ENCODE measurements at places on chromosomes 1 and 21.

GRCh38 chr21:41186755-41187536 lies 19.0 kb downstream of the BACE2 start:
- no peak for DNase-seq

DNA sequence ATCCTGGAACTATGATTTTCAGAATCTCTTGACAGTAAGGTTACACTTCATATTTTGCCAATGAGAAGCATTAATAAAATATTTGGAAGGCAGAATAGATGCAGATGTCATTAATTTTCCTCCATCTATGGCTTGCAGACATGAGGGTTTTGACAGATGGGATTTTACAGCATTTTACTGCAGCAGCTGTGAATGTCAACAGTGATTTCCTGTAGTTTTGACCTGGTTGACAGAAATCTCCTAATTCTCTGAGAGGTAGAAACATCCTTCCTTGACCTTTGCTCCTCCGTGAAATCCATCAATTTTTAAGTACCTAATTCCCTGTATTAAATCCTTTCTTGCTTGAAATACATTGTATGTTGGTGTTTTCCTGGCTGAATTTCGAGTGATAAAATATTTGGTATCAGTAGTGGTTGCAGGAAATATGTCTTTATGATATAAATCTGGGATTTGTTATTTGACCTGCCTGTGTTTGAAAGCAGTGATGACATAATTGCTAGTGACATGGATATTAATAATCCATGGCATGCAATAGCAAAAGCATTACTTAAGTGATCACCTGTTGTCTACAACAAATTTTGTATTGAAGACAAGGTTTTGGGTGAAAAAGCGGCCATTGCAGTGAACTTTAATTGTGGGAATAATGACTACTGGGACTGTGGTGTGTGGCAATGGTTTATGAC lies 73.9 kb downstream of the HLX start:
- DNase-seq, result no peak

- no peak for DNase-seq
These were observed 194.8 kb downstream of the NFIA start for GRCh38 chr1:61277121-61277690.

- DNase-seq, result no peak
These were observed 53.1 kb downstream of the VANGL2 start for GRCh38 chr1:160453443-160453842.

- no peak for DNase-seq
These were observed 502.7 kb downstream of the NUF2 start for GRCh38 chr1:163824490-163824889.

- DNase-seq, result no peak
These were observed 360 bp downstream of the GJC2 start for GRCh38 chr1:228150120-228150460.

- DNase-seq, result no peak
These were observed 322.5 kb upstream of the FAM78B start for GRCh38 chr1:166489356-166489669.

- no peak for DNase-seq
These were observed 52.1 kb upstream of the LGALS8 start for GRCh38 chr1:236471653-236472052.

DNA sequence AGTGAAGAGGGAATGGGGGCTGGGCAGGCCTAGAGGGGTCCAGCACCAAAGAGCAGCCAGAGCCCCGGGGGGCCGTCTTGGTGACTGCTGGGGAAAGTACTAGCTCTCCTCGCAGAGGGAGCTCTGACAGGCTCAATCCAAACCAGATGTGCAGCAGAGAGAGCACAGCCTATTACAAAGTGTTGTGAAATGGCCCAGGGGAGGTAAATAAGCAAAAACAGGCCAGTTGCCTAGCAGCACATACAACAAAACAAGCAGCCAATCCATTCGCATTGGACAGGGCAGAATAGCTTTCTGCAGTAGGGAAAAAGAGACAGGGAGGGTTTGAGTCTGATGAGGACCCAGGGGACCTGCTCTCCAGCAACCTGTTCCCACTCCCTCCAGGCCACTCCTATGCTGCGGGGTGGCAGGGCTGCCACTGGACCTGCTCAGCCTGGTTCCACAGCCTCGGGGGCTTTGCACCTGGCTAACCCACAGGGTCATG lies 239.6 kb upstream of the FGGY start:
- DNase-seq, result no peak

- no peak for DNase-seq
These were observed 93.9 kb upstream of the KCNA3 start for GRCh38 chr1:110768605-110769004.

GRCh38 chr1:57620605-57621004 lies 196.7 kb upstream of the DAB1 start:
- no peak for DNase-seq

DNA sequence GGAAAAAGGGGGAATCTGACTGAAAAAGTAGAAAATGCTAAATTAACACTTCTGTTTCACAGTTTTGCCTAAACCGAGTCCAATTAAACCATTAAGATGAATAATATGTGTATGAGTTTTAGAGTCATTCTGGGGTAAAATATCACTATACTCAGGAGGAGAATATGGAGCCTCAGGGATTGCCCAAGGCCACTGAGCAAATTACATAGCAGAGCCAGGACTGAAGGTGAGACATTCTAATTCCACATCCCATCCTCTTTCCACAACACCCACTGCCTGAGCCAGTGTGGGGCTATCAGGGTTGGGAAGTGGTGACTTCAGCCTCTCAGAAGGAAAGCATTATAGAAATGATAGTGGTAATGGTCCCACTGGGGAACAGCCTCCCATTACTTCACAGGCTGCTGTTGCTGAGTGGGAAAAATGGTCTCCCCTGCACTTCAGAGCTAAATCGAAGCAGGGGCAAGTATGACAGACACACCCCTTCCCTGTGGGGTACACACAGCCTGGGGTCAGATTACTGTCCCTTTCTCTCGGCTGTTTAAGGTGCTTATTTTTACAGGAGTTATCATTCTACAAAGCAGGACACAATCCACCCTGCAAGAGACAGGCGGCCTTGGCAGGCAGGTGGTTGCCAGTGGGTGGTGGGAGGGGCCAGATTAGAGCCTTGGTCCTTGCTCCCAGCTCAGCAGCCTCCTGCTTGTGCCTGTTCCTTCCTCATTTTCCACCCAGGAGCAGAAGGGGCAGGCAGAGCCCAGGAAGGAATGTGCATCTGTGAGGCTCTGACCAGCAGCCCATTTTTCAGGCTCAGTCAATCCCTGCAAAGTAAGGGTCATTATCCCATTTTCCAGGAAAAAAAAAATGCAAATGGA lies 9.5 kb upstream of the BCAR3 start:
- no peak for DNase-seq

GRCh38 chr1:53294567-53294966 lies 33.3 kb downstream of the LRP8 start:
- no peak for DNase-seq

DNA sequence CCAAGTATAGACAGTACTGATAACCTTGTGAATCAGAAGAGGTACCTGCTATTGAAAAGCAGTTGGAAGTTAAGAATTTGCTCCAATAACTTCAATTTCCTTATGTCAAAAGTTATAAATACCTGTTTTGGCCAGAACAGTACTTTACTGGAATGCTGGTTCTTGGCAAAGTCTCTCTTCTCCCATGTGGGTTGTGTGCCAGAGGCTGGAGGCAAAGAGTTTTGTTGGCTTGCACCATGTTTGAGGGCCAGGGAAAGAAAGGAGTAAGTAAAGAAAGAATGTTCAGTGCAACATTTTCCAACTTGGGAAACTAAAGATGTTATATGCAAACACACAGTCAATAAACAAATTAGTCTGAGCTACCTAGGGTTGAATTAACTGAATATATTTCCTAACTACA lies 67.0 kb upstream of the DYNLT5 start:
- DNase-seq, result no peak

DNA sequence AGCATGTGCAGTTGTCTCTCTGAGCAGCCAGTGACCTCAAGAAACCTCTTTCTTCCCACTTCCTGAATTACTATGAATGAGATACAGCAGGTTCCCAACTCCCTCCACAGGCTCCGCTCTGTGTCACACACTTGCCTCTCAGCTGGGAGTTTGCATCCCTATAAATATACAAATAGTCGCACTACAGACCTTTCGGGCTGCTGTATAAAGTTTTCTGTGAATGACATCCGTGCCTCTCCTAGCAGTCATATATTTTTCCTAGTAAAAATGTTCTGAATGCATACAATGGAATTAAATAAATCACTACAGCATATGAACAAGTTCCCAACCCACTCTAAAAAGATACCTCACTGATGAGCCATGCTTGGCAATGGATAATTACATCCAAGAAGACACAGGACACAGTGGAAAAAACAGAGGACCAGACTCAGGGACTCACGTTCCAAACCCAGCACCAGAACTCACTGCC lies 66.8 kb downstream of the CAPZB start:
- no peak for DNase-seq

- DNase-seq, result no peak
These were observed 4.1 kb downstream of the PYCR2 start for GRCh38 chr1:225919906-225920305.

GRCh38 chr1:96338622-96339021 lies 383.0 kb upstream of the PTBP2 start:
- no peak for DNase-seq

DNA sequence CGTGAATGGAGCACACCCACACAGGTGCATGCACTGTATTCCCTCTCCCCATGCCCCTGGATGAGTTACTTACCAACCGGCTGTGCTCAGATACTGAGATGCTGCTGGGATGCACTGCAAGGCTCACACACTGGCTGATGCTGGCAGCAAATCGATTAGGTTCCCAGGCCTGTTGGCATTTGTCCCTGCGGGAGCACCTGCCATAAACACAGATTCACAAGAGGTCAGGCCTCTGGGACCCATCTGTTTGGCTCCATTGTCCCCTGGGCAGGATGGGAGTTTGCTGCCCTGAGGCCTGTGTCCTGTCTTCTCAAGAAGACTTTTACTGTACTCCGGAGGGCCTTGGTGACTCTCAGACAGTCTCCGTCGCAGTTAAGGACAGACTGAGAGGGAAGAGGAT lies 145.4 kb downstream of the PLXNA2 start:
- no peak for DNase-seq

DNA sequence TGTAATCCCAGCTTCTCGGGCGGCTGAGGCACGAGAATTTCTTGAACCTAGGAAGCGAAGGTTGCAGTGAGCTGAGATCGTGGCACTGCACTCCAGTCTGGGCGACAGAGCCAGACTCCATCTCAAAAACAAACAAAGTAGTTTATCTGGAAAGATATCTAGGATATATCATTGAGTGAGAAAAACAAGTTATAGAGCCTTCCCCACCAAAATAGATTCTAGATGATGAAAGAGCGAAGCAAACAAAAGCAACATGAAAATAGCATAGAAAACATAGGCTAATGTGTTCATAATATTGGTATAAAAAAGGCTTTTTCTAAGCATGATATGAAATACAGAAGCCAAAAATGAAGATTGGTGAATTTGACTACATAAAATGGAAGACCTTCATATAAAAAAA lies 52.1 kb downstream of the ZFYVE9 start:
- no peak for DNase-seq

- no peak for DNase-seq
These were observed 86.8 kb downstream of the GDAP2 start for GRCh38 chr1:117842408-117843170.

GRCh38 chr1:193656841-193657240 lies 470.4 kb upstream of the B3GALT2 start:
- DNase-seq, result no peak

DNA sequence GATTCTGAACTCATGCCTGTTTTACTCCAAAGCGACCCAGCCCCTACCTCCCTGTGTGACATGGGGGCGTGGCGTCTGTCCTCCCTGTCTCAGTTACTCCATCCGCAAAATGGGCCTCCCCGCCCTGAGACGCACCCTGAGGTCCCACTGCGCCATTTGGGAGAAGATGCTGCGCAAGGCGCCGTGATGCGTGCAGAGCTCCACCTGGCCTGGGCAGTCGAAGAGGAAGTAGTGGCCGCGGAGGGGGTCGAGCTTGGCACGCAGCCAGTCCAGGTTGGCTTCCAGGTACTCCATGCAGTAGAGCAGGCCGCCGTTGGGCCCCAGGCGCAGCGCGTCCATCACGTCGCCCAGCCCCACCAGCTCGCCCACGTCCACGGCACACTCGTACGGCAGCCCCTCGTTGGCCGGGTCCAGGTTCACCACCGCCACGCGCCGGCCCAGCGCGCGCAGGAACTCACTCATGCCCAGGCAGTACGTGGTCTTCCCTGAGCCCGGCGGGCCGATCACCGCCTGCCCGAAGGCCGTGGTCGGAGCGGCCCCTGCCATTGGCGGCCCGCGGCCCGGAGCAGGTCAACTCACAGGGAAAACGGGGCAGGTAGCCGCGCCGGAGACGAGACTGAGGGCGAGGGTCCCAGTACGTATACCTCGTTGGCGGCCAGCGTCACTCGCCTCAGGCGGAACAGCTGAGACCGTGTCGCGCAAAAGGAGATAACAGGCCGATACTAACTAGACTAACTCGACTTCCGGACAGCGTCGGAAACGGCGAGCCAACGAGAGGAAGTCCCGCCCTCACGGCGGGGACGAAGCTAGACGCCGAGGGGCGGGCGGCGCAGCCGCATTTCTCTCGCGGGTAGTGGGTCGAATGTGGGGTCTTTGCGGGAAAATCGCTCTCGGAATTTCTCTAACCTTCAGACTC lies at the start of gene GPN2:
Gene GPN2, minus strand, starts transcription at position 733 of the 916 bp plus-strand sequence. Its CDS starts 187 bp downstream, at position 546.
- peak; percentile 64 for DNase-seq

DNA sequence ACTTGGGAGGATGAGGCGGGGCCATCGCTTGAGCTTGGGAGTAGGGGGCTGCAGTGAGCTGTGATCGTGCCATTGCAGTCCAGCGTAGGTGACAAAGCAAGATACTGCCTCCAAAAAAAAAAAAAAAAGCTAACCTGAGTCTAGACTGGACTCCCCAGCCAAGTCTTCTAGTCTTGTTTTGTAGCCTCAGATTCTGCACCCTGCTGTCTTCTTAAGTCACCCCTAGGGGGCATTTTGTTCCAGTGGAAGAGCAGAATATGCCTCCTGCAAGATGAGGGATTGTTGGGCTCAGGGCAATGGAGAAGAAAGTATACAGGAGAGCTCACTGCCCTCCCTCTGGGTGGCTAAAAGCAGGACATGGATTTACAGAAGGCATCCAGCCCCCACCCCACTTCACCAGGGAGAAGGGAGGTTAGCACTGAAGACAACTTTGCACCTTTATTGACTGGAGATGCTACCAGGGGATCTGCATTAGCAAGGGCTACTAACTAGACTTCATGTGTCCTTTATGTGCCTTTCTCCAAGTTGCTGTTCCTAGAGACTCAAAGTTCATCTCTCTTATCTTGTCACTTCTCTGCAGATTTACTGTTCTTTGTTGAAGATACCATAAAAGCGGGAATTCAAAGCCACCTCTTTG lies 15.3 kb upstream of the RNF187 start:
- DNase-seq, result no peak

DNA sequence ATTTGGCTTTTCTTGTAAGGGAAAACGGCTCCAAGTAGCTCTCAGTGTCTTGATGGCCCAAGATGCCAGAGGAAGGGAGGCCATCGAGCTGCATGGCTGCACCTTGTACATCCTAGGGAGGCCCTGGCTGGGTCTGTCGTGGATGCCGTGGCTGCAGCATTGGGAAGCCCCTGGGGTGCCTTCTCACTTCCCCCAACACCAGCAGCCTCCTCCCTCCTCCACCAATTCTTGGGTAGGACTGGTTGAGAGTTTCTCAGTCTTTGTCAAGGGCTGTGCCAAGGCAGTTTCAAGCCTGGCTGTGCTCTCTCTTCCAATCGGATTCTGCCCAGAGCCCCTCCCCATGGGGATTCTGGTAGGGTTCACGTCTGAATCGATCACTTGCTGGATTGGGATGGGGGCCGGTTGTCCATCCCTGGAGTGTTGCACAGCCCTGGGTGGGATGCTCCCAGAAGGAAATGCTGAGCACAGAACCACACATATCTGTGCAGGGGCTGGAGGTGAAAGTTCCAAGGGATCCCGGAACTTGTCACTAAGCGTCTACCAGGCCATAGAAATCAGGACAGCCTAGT lies 14.0 kb upstream of the SPSB1 start:
- no peak for DNase-seq
